ENCODE measurements at places on chromosomes 7 and 10.

DNA sequence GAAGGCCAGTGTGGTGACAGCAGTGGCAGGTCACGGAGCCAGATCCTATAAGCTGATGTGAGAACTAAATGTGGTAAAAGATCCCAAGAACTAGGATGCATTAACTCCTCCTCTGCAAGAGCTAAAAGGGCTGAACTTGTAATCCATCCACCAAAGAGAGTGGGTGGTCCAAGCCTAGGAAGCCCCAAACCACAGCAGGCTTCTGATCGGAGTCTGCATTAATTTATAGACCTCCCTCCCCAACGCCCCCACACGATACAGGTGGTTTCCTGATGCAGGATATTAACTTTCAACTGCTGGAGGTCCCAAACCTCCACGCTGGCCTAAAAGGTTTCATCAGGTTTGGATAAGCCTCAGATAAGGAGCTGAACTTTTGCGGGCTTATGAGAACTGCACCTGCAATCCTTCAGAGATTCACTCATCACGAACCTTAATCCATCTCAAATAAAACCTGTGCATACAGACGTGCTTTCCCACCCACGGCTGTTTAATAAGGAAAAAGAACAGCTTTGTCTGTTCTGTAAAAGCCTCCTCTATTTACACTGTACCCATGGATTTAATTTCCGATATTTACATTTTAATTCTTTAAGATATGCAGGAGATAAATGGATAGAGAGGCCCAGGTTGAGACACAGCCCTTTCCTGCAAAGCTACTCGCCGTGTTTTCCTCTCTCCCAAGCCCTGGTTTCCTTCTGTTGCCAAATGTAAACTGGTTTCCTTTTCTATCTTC is 74.9 kb downstream of the GFRA1 start:
- DNase-seq = no peak

- DNase-seq = no peak
Observed at GRCh38 chr7:22698767-22699166, 28.2 kb upstream of the IL6 start.

DNA sequence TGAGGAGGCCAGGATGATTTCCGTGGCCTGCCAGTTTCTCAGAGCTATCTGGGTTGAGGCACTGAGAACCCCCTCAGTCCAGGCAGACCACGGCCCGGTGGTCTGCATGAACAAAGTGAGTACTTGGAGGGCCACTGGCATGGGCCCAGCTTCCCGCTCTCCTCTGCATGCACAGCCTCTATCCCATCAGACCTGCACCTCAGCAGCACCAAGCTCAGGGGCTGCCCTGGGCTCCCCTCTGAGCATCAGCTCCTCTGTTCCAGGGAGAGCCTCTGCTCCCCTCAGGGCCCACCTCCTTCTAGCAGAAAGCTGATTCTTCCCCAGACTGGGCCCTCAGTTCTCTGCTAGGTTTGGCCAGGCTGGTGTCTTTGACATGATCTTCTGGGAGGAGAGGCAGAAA is 469.9 kb downstream of the DNAJB6 start:
- DNase-seq = no peak

GRCh38 chr10:44761076-44761475 is 150.1 kb upstream of the TMEM72 start:
- peak; percentile 75 for DNase-seq

- no peak for DNase-seq
Observed at GRCh38 chr7:121486590-121486989, 90.5 kb upstream of the FAM3C start.

GRCh38 chr10:132209130-132209529 is 22.4 kb downstream of the DPYSL4 start:
- peak; percentile 34 for DNase-seq

DNA sequence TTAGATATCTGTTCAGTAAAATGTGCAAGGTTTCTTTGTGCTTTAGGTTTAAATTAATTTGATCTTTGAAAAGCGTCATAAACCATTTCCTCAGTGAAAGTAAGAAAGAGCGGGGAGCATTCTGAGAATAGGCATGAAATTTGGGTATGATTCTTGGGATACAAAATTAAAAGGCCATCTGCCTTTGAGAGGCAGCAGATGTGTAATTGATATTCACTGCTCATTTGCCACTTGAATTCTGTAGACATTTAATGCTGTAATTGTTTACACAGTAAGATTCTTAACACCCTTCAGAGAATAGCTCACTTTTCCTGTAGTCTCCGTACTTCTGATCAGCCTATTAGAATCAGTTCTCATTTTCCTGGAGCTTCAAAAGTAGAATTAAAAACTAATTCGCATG is 18.7 kb downstream of the FRMD4A start:
- no peak for DNase-seq

- no peak for DNase-seq
Observed at GRCh38 chr7:129401967-129402860, 32.0 kb upstream of the STRIP2 start.

- DNase-seq = no peak
Observed at GRCh38 chr7:130353196-130353595, 8.6 kb downstream of the CPA5 start.

- DNase-seq = no peak
Observed at GRCh38 chr10:21479570-21480315, 45.7 kb downstream of the SKIDA1 start.

GRCh38 chr7:8418629-8419245 is 14.7 kb upstream of the NXPH1 start:
- peak; percentile 42 for DNase-seq

DNA sequence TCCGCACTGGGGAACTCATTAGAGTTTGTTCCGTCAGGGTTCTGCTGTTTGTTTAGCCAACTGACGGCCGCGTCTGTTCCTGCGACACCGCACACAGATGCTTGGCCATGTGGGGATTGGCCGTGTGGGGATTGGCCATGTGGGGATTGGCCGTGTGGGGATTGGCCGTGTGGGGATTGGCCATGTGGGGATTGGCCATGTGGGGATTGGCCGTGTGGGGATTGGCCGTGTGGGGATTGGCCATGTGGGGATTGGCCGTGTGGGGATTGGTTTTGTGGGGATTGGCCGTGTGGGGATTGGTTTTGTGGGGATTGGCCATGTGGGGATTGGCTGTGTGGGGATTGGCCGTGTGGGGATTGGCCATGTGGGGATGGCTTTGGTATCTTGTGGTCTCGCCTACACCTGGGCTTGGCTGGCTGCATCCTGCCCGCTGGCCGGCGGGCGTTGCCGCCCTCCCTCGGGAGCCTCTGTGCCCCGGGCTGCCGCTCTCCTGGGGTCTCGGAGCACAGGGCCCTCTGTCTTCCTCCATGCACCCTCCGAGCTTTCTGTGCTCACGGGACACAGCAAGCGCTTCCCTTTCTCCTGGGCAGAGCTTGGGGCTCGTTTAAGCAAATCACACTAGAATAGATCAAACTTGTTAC is 62.5 kb downstream of the NKX6-2 start:
- DNase-seq = no peak

GRCh38 chr10:112308125-112308502 is 24.9 kb downstream of the TECTB start:
- DNase-seq = no peak

DNA sequence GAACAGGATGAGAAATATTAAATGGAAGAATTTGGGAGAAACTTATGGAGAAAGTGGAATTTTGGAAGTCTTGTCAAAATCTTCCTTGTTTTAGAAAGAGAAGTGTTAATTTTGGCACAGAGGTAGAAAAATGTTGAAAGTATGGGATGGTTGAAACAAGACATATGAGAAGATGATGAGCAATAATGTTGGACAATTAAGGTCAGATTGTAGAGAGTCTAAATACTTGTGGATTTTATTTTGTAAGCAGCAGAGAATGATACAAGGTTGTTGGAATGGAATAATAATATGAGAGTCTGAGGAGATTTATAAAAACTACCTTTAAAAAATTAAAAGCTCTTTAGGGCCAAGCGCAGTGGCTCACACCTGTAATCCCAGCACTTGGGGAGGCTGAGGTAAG is 34.6 kb downstream of the PHTF2 start:
- DNase-seq = no peak

- DNase-seq = no peak
Observed at GRCh38 chr10:14507781-14508180, 177.1 kb upstream of the FRMD4A start.

GRCh38 chr7:118312966-118313365 is 88.5 kb downstream of the ANKRD7 start:
- no peak for DNase-seq

DNA sequence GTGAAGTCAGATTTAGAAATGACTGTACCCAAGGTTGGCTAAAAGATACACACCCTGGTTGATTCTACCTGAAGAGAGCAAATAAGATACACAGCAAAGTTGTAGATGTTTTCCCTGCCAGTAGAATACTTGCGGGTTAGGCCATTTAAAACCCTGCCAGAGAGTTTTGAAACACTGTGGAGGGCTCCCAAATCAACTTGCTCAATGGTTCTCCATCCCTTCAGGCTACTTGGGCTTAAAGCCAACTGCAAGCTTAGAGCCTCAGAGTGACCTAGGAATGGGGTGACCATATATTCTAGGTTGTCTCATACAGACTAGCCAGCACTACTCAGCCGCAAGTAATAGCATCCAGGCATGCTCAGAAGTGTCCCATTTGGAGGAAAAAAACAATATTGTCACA is 10.0 kb downstream of the CAV1 start:
- DNase-seq = peak; percentile 55

- no peak for DNase-seq
Observed at GRCh38 chr10:102467318-102467717, 16.0 kb upstream of the C10orf95 start.

- DNase-seq = no peak
Observed at GRCh38 chr10:103703941-103704919, 151.1 kb downstream of the SH3PXD2A start.

- DNase-seq = no peak
Observed at GRCh38 chr7:42483886-42484285, 246.9 kb upstream of the GLI3 start.

DNA sequence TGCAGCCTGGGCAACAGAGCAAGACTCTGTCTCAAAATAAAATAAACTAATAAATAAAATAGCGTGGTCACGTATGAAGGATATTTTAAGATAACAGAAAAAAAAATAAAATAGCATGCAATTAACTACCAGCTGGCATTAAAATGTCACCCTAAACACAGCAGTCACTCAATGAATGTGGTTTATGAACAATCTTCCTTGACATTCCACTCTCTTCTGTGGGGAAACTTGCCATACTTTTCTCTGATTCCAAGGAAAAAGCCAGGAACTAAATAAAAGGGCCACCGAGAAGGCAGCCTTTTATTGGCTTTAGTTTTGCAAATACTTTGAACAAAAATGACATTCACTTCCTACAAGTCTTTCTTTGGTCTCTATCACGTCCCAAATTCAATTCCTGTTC is 266.6 kb downstream of the PARD3 start:
- DNase-seq = no peak

GRCh38 chr7:22868509-22868908 is 45.9 kb upstream of the TOMM7 start:
- DNase-seq = no peak

DNA sequence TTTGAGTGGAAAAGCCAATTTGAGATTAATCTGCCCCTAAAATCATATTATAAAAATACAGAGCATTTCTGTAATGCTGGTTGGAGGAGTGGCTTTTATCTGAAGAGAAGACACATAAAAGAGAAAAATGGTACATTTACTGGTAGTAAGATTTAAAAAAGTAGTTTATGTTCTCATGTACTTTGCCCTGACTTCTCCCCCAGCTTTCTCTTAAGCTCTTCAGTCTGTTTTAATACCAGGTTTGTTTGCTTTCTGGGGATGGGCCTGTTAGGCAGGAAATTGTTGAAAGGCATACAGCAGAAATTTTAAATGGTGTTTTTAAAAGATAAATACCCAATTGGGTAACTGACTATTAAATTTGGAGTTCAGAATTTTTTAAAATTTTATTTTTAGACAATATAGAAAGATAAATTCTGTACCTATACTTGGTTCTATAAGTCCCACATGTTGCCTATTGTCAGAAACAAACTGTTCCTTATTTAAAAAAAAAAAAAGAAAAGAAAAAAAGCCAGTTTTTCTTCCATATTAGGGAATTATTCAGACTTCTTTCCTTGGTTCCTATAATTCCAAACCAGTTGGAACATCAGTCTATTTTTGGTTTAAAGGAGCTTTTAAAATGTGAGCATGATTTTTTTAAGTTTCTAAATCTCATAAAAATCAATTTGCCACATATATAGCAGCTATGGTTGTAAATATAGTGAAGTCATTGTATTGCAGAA is 136.6 kb downstream of the ARID5B start:
- DNase-seq = no peak

GRCh38 chr7:77245015-77245755 is 45.6 kb upstream of the FGL2 start:
- DNase-seq = no peak

GRCh38 chr7:123492485-123492884 is 41.9 kb downstream of the IQUB start:
- no peak for DNase-seq

DNA sequence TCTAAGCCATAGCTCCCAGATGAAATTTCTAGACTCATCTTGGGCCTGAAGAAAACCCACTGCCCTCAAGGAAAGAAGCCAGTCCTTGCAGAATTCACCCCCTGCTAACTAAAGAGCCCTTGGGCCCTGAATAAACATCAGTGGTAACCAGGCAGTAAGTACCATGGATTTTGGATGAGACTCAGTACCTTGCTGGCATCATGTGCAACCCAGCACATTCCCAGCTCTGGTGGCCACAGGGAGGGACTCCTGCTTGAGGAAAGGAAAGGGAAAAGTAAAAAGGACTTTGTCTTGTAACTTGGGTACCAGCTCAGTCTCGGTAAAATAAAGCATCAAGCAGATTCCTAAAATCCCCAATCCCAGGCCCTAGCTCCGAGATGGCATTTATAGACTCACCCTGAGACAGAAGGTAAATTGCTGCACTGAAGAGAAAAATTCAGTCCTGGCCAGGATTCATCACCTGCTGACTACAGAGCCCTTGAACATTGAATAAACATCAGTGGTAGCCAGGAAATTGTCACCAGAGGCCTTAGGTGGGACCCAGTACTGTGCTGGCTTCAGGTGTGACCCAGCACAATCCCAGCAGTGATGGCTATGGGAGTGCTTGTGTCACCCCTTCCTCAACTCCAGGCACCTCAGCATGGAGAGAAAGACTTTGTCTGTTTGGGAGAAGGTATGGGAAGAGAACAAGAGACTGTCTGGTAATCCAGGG is 31.2 kb upstream of the SFTPD start:
- no peak for DNase-seq
